Suprapubic skin (tissue), 4 donors: ENCODE measurements at places on chromosomes 13 and 19. TPM values are rescaled to one million over a fixed set of nuclear protein-coding genes. Genes with fewer than 3 reads are reported as not detected.
A peak's percentile ranks its signal among the peaks of the same experiment; 100 is the strongest.

The FAM83E gene
- 0.87 TPM for total RNA-seq

The ZNF534 gene
- total RNA-seq = not detected

The KLHL1 gene
- not detected for total RNA-seq

The KLK6 gene
- total RNA-seq = 9.0 TPM

- peak overlapping the region; percentile 15 for H3K4me3 ChIP-seq
- peak overlapping the region; percentile 86 for H3K27ac ChIP-seq
- DNase-seq = peak; percentile 96
- peaks cover 26% of the 10 kb centered on the region for H3K36me3 ChIP-seq
- peaks cover 19% of the 10 kb centered on the region for H3K4me1 ChIP-seq
Measured at GRCh38 chr19:8423817-8424223, 10.7 kb downstream of the MARCHF2 start.

DNA sequence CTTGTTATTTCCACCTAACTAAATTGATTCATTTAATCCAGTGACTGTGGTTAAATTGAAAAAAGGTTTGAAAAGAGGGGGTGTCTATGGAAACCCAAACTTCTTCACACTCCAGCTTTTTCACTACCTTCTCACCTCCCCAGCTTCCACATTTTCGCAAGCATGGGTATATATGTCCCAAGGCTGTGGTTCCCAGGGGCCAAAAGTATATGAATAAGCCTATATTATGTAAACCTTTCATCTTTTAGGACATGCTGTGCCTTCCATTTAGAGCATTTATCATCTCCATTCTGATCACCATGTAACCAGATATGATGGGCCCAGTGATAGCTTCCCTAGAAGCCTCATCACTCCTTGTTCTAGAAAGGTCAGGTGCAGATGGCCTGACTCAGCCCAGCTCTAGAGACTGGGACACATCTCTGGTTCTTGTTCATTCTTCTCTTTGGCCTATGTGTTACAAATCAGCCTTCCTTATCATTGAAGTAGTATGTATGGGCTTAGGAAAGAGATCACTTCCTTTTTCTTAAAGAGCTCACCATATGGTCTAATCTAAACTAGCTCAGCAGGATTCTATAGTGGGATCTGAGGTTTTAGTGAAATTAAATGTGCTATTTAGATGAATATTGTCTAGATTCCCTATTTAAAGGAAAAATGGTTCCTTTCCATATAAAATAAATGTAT is 19.5 kb upstream of the ARL11 start:
- no peak overlapping the region for H3K27ac ChIP-seq
- DNase-seq = no peak
- no peaks in the 10 kb centered on the region for H3K36me3 ChIP-seq
- H3K4me1 ChIP-seq = no peaks in the 10 kb centered on the region
- H3K27me3 ChIP-seq = no peaks in the 10 kb centered on the region
- no peak overlapping the region for H3K4me3 ChIP-seq

DNA sequence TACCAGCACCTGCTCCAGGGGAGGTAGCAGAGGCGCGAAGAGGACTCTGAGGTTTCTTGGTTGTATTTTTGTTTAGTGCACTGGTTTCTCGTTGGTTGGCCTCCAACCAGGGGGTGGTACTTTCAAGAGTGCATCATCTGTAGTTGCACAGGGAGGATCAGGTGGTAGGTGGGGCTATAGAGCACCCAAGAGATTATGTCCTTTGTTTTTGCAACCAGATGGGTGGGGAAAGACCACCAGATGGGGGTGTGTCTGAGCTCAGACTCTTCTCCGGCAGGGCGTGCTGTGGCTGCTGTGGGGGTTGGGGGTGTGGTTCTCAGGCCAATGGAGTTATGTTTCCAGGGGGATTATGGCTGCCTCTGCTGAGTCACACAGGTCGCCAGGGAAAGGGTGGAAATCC is 254.4 kb upstream of the KLF12 start:
- DNase-seq = no peak
- H3K4me1 ChIP-seq = no peaks in the 10 kb centered on the region
- H3K27me3 ChIP-seq = no peaks in the 10 kb centered on the region
- no peaks in the 10 kb centered on the region for H3K36me3 ChIP-seq
- no peak overlapping the region for H3K27ac ChIP-seq
- H3K4me3 ChIP-seq = no peak overlapping the region

GRCh38 chr19:56167064-56167578 is 8.7 kb upstream of the GALP start:
- no peaks in the 10 kb centered on the region for H3K36me3 ChIP-seq
- no peak for DNase-seq
- H3K4me3 ChIP-seq = no peak overlapping the region

DNA sequence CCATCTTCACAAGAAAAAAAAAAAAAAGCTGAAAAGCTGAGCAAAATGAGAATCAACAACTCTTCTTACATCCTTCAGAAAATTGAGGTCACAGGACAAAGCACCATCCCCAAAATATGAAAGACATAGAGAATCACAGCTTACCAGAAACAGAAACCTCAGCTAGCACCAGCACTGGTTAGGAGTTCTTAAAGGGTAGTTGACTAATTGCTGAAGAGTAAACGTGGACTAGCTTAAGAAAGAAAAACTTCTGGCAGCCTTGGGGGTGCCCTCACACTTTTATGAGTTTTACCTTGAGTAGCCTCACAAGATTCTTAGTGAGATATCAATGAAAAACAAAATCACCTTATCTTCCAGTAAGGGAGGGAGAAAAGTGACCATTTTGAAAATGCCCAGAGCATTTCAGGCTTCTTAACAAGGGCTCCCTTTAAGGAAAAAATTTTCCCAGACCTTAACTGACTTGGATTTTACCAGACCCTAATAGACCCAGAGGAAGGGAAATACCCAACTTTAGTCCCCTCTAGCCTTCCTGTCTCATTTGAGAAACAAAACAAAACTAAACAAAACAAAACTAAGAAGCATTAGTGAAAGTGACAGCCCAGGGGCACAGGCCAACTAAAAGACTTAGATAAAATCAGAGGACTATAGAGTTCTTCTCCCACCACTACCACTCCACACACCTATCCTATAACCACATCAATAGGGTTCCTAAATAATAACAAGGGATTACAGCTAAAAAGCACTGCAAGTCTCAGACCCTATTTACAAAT is 888.6 kb downstream of the DIAPH3 start:
- no peak for DNase-seq
- no peak overlapping the region for H3K27ac ChIP-seq
- no peaks in the 10 kb centered on the region for H3K36me3 ChIP-seq
- H3K27me3 ChIP-seq = no peaks in the 10 kb centered on the region
- H3K4me1 ChIP-seq = no peaks in the 10 kb centered on the region

DNA sequence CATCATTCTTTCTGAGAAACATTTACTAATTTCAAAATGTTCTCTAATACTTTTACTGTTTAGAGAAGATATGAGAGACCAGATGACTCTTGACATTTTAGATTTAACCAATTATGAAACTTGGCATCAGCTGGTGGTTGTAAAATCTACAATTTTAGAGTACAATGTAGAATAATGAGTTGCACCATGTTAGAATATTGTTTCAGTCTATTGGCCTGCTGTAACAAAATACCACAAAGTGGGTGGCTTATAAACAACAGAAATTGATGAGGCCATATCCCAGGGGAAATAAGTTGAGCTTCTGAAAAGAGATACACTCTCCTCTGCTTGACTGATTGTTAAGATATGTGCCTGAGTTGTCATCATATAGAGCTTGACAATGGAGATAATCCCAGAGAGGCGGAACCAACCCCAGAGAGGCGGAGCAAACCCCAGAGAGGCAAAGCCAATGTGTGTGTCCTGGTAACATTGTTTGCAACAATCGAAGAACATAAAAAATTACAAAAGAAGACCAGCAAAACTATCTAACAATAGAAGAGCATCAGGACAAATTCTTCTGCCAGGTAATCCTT is 373.0 kb upstream of the SLITRK1 start:
- H3K27me3 ChIP-seq = no peaks in the 10 kb centered on the region
- DNase-seq = no peak
- H3K27ac ChIP-seq = no peak overlapping the region
- H3K36me3 ChIP-seq = no peaks in the 10 kb centered on the region
- no peak overlapping the region for H3K4me3 ChIP-seq

GRCh38 chr19:6887316-6887715 is at the start of gene ADGRE1:
TSS of gene ADGRE1 (plus strand) at chr19:6887579. CDS start at chr19:6887609, 30 bp downstream.
- no peaks in the 10 kb centered on the region for H3K27me3 ChIP-seq
- no peaks in the 10 kb centered on the region for H3K36me3 ChIP-seq
- no peak within 1 kb of the TSS for H3K27ac ChIP-seq
- no peak within 1 kb of the TSS for H3K4me3 ChIP-seq
